Renal cortex interstitium (tissue), 15 donors: ENCODE measurements at places on chromosomes 1 and 21. TPM values are rescaled to one million over a fixed set of nuclear protein-coding genes. Genes with fewer than 3 reads are reported as not detected.

The CXADR gene
- polyA plus RNA-seq, result 37.0 TPM

The CPT2 gene
- polyA plus RNA-seq, result 29.0 TPM

The LRRC7 gene
- 14.2 TPM for polyA plus RNA-seq

The CFHR2 gene
- 0.15 TPM for polyA plus RNA-seq

The SYF2 gene
- polyA plus RNA-seq, result 105 TPM

The FAM177B gene
- not detected for polyA plus RNA-seq

The FCGR3A gene
- 2.7 TPM for polyA plus RNA-seq

- no peak for DNase-seq
These were observed 2.0 kb downstream of the ALDH4A1 start for GRCh38 chr1:18900303-18900841.

DNA sequence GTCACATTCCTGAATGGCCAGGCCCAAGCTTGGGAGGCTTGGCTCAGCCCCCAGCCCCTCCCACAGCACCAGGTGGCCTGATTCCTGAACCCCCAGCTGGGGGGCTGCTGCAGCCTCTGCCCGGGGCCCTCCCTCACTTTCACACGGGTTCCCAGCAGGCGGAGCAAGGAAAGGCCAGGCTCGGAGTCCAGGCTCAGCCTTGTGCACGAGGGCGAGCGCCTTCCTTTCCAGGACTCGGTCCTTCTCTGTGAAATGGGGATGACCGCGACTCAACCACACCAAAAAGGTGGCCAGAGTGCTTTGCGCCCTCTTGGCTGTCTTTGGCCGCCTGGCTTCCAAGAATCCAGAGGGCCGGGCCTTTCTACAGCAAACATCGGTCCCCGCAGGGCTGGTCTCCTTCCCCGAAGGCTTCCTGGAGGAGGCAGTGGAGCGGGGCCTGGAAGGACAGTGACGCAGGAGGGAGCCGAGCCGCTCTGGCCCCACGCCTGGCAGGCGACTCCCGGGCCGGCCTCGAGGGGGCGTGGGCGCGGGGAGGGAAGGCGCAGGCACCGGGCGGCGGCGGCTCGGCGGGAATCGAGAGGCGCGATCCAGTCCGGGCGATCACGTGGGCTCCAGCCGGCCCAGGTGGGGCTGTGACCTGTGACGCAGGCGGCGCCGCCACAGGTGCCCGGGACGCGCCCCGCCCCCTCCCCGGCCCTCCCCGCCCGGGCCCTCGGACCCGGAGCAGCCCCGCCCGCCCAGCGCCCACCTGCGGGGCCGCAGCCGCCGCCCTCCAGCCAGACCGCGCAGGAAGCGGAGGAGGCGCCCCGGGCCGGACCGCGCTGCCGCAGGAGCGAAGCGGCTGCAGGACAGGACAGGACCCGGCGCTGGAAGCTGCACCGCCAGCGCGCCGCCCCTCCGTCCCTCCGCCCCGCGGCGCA, at the start of gene ARHGEF16:
Gene ARHGEF16 (plus strand): TSS at position 775 of the 920 bp plus-strand sequence. CDS start 8,420 bp downstream, outside the sequence.
- DNase-seq, result no peak

DNA sequence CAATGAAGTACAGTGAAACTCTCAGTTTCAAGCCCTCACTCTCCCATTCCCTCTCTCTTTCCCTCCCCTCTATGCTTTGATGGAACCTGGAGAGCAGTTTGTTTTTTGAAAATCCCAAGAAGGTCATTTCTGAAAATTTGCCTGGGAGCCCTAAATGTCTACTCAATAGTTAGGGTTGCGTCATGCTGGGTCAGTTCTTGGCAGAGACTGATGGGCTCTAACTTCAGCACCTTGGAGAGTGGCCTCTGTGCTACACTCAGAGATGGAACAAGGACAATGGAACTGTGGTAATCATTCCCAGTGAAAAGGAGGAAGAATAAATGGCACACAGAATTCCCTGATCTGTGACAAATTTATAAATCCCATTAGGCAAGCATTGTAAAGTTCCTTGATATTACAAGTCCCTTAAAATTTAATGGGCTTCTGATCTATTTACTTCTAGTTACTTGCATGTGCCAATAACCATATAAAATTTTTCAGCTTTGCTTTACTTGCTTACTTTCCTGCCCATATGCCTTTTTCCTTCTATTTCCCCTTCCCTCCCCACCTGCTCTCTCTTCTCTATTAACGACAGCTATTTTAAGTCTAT, 182.9 kb upstream of the KCND3 start:
- peak; percentile 48 for DNase-seq

GRCh38 chr1:5917591-5918274, 74.5 kb downstream of the NPHP4 start:
- DNase-seq, result no peak

GRCh38 chr1:56780826-56781225, 38.4 kb downstream of the FYB2 start:
- no peak for DNase-seq

- peak; percentile 16 for DNase-seq
These were observed 96.5 kb downstream of the USP25 start for GRCh38 chr21:15826147-15826780.

DNA sequence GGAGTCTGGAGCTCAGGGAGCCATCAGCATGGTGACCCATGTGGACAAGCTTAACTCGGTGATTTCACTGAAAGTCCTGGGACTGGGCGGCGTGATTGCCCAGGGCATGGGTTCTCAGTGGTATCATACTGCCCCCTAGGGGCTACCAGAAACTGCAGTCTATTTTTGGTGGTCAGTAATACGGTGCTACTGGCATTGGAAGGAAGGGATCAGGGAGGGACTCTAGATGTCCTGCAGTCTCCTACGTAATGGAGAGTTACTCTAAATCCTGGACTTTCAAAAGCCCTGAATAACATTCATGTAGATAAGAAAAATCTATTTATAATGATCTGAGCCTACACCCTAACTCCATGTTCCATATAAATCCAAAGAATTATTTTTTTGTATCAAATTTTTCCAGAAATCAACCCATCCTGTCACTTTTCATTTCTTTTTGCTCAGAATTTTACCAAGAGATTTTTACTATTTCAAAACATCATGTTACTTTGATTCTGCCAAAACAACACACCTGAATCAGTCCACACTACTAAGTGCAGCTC, 37.3 kb downstream of the PABPC4 start:
- peak; percentile 40 for DNase-seq

DNA sequence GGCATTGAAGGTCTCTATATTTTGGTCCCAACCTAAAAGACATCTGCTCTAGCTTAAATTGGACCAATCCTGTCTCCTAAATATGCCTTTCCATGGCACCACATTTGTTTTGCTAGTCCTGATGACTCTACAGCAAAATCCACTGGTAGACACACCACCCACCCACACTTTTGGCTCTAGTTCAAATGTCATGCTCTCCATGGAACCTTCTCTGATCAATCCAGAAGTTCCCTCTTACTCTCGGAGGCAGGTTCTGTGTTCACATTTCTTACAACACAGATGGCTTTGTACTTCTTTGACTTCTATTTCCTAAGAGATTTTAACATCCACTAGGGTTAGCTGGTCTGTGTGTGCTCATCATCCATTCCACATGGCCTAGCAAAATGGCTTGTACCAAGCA, 151.3 kb downstream of the APP start:
- DNase-seq, result no peak

GRCh38 chr1:203244776-203245175, 15.3 kb upstream of the CHIT1 start:
- DNase-seq, result no peak

DNA sequence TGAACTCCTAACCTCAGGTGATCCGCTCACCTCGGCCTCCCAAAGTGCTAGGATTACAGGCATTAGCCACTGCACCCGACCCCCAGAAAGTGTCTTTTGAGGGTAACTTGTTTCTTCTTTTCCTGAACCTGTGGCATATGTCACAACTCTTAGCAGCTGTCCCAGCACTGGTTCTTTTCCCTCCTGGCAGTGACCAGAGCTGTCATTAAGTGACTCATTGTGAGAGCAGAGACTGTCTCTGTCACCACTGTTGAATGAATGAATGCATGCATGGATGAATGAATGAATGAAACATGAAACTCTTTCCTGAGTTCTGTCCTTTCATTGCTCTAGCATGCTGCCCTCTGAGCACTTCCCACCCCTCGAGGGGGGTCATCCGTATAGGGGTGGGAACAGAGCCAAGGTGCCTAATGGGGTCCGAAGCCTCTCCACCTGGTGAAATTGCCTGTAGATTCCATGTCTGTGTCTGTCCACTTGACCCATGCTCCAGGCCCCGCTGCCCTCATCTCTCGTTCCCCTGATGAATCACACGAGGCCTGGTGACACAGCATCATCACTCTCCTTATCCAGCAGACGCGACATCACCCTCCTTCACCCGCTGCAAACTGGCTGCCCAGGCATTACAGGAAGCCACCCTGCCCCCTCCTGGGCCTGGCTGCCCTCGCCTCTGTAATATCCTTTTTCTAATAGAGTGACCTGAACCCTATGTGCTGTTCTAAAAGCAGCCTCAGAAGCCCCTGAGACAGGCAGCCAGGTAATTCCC, 75.0 kb downstream of the IGSF21 start:
- no peak for DNase-seq

GRCh38 chr1:201183753-201184152, 6.9 kb upstream of the IGFN1 start:
- DNase-seq, result no peak
